Sigmoid colon (tissue), 7 donors: ENCODE measurements at places on chromosomes 13 and 19. TPM values are rescaled to one million over a fixed set of nuclear protein-coding genes. Genes with fewer than 3 reads are reported as not detected.

DNA sequence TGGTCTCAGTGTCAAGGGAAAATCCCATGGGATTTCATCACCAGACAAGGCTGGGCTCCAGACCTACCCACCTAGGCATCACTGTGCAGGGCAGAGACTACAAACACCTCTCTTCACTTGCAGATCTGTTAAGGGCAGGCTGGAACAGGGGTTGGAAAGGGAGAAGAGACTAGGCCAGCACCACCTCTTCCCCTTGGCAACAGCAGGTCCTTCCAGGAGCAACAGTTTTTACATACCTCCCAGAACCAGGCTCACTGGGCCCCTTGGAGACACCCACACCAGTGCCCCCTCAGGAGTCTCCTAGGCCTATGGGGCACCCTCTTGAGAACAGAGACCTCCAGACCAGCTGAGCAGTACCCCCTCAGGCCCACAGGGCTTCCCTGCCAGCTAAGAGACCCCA is 2.5 kb upstream of the UBE2M start:
- peak; percentile 59 for DNase-seq

DNA sequence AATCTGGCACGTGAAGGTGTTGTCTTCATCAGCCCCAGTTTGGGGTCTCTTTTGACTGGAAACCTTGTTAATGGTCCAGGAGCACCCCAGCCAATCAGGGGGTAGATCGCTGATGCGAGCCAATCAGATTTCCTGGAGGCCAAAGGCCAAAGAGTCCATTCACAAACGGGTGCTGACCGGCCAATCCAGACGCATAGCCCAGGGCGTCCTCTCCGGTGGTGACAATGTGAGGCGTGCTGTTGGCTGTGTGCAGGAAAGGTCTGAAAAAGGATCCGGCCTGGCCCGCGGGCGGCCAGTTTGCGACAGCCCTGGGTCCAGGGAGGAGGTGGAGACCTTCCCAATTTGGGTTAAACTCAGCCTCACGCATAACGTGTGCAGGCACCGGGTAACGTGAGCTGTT is 3.1 kb downstream of the MAST3 start:
- no peak for DNase-seq

- DNase-seq, result no peak
These were observed 20.7 kb downstream of the GPR180 start for GRCh38 chr13:94622344-94622743.

- DNase-seq, result no peak
These were observed 97.6 kb upstream of the SPRY2 start for GRCh38 chr13:80438521-80438920.

DNA sequence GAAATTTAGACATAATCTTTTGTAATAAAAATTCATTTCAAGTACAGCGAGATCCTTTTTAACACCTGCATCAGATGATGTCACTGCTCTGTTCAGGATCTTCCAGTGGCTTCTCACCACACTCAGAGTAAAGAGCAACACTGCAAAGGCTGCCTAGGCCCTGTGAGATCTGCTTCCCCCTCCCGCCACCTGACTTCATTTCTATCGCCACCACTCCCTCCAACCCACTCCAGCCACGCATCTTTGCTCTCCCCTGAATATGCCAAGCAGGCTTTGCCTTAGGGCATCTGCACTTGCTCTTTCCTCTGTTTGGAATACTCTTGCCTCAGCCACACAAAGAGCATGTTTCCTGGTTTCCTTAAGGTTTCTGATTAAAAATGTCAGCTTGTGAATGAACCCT is 58.3 kb downstream of the MBNL2 start:
- no peak for DNase-seq

- no peak for DNase-seq
These were observed 18.7 kb downstream of the MOB3A start for GRCh38 chr19:2077398-2077797.

DNA sequence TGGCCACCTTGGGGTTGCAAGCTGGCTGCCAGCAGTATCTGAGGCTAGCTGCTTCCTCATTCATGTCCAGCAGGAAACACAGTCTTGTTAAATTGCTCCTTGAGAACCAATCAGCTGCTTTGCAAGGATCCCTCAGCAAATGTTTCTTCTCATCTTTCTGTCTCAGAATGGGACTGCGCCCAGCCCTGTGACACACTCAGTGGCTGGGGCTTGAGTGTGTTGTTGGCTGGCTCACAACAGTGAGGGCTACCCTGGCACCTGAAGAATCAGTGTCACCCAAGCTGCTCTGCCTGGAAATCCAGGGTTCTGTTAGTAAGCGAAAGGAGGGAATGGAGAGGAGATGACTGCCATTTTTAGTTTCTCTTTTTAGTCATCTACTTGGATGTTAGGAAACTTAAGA is 317.2 kb downstream of the DCT start:
- no peak for DNase-seq

The EMP3 gene
- 66.7 TPM for total RNA-seq

The ZNF492 gene
- total RNA-seq, result not detected

The CYP4F3 gene
- total RNA-seq, result not detected
